IMR-90 (cell line): ENCODE measurements at places on chromosomes 1 and 21. TPM values are rescaled to one million over a fixed set of nuclear protein-coding genes. Genes with fewer than 3 reads are reported as not detected.

GRCh38 chr21:45376459-45377324 is 28.3 kb upstream of the COL18A1 start:
- no peak overlapping the region for H3K4me3 ChIP-seq
- no peak for DNase-seq
- H3K27me3 ChIP-seq, result no peaks in the 10 kb centered on the region
- H3K4me1 ChIP-seq, result peaks cover 13% of the 10 kb centered on the region

- no peak overlapping the region for H3K4me3 ChIP-seq
- peaks cover 95% of the 10 kb centered on the region for H3K36me3 ChIP-seq
- DNase-seq, result no peak
These were observed 26.2 kb downstream of the HYI start for GRCh38 chr1:43427524-43427923.

Gene ASCL5
- total RNA-seq, result not detected in 2 replicates

Gene G0S2
- 0.36 and 1.9 TPM in 2 replicates for total RNA-seq

- no peaks in the 10 kb centered on the region for H3K27me3 ChIP-seq
- H3K36me3 ChIP-seq, result peaks cover 41% of the 10 kb centered on the region
- no peak overlapping the region for H3K27ac ChIP-seq
- peaks cover 3% of the 10 kb centered on the region; the same call in 1 of the 2 replicates for H3K4me1 ChIP-seq
- DNase-seq, result no peak
- no peak overlapping the region for H3K4me3 ChIP-seq
These were observed 30.4 kb downstream of the TMEM63A start for GRCh38 chr1:225851805-225852204.

GRCh38 chr21:29176471-29177120 is 46.2 kb downstream of the MAP3K7CL start:
- no peaks in the 10 kb centered on the region for H3K27me3 ChIP-seq
- DNase-seq, result no peak
- H3K4me1 ChIP-seq, result peaks cover 7% of the 10 kb centered on the region
- H3K36me3 ChIP-seq, result no peaks in the 10 kb centered on the region

DNA sequence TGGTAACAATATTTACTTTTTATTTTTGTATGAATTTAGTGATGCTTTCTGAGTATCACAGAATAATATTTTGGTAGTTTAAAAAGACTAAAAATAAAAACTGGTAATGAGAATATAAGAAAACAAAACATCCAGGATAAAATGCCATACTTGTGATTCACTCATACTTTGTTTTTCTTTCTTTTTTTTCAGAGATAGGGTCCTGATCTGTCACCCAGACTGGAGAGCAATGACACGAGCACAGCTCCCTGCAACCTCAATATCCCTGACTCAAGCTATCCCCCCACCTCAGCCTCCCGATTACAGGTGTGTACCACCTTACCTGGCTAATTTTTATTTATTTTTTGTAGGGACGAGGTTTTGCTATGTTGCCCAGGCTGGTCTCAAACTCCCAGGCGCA is 64.2 kb upstream of the ADAM30 start:
- H3K36me3 ChIP-seq, result peaks cover 15% of the 10 kb centered on the region
- H3K4me1 ChIP-seq, result peaks cover 16% of the 10 kb centered on the region
- peak; percentile 21 for DNase-seq
- H3K27ac ChIP-seq, result no peak overlapping the region
- H3K27me3 ChIP-seq, result no peaks in the 10 kb centered on the region
- no peak overlapping the region for H3K4me3 ChIP-seq

DNA sequence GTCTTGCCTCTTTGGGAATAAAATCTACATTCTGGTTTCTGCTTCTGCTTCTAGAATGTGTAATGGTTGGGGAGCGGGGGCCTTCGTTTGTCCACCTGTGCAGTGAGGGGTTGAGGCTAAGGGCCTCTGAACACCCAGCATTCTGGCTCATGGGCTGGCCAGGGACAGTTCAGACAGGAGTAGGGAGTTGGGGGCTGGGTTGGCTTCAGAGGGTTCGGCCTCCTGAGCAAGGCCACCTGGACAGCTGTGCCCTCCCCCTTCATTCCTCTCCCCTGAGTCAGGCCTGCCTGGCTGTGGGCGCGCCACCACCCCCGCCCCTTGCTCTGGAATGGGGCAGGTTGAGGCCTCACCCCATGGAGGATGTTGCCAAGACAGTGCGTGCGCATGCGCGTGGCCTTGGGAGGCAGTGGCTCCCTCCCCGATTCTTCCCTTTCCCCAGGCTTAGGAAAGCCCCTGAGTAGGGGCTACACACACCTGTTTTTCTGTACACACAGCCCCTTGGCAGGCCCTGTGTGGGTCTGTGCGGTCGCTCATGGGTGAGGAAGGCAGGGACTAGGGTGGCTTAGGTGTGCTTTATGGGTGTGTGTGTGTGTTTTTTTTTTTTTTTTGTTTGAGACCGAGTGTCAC is 57.0 kb downstream of the YARS1 start:
- no peaks in the 10 kb centered on the region for H3K36me3 ChIP-seq
- H3K4me1 ChIP-seq, result peaks cover 23% of the 10 kb centered on the region
- H3K27ac ChIP-seq, result no peak overlapping the region
- peak; percentile 50 for DNase-seq
- no peak overlapping the region for H3K4me3 ChIP-seq

Gene TOR1AIP1
- total RNA-seq, result 36.7 and 64.5 TPM in 2 replicates

DNA sequence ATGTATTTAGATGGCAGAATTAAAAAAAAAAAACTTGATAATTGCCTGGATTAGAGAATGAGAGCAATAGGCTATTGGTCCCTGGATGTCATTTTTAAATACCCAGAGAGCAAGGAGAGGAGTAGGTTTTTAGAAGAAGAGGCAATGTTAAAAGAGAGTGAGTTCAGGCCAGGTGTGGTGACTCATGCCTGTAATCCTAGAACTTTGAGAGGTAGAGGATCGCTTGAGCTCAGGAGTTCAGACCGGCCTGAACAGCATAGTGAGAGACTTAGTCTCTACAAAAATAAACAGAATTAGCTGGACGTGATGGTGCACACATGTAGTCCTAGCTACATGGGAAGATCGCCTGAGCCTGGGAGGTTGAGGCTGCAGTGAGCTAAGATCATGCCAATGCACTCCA is 15.9 kb upstream of the MUTYH start:
- H3K27ac ChIP-seq, result no peak overlapping the region
- no peak overlapping the region for H3K4me3 ChIP-seq
- DNase-seq, result peak; percentile 55
- no peaks in the 10 kb centered on the region for H3K27me3 ChIP-seq

- H3K4me3 ChIP-seq, result no peak overlapping the region
- H3K27ac ChIP-seq, result no peak overlapping the region
- H3K27me3 ChIP-seq, result peaks cover 2% of the 10 kb centered on the region; the same call in 1 of the 2 replicates
These were observed 42.2 kb downstream of the FHAD1 start for GRCh38 chr1:15289251-15289651.
